Activated naive CD8-positive, alpha-beta T cell treated with anti-CD3 and anti-CD28 coated beads, Interleukin-2, amount 10 ng/mL, durations not matched to agents 7 days and 5 days (primary cell): ENCODE measurements at places on chromosomes 7 and 10.
A peak's percentile ranks its signal among the peaks of the same experiment; 100 is the strongest.

DNA sequence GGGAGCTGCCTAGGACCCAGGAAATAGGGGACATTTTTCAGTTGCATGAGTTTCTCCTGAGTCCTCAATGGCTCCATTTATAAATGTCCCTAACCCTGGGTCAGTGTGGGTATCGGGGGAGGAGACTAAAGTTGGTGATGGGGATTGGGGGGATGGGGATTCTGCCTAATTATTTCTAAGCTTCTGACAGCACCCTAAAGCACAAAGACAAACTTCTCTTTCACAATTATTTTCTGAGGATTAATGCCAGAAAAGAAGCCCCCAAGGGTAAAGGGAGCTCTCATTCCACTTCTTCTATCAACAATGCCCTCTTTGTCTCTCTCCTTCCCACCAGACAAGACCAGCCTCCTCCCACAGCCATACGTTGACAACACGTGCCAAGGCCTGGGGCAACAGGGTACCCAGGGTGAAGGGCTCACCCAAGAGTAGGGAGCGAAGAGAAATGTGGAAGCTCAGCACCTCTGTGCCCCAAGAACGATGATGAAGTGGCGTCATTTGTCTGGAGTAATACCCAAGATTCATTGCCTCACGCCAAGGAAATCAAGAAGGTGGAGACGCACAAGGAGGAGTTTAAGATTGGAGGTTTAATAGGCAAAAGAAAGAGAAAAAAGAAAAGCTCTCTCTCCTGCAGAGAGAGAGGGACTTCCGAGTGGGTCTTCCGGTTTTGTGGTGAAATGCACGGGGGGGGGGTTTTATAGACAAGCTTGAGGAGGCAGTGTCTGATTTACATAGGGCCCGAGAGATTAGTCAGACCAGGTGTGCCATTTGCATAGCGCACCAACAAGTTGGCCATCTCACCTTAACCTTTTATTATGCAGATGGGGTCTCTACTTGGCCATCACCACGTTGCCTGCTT is 14.4 kb upstream of the GJC3 start:
- DNase-seq: no peak
- H3K36me3 ChIP-seq: no peaks in the 10 kb centered on the region
- peaks cover 4% of the 10 kb centered on the region for H3K4me1 ChIP-seq
- peaks cover 3% of the 10 kb centered on the region for H3K27me3 ChIP-seq
- H3K27ac ChIP-seq: no peak overlapping the region
- H3K4me3 ChIP-seq: peak overlapping the region; percentile 20

DNA sequence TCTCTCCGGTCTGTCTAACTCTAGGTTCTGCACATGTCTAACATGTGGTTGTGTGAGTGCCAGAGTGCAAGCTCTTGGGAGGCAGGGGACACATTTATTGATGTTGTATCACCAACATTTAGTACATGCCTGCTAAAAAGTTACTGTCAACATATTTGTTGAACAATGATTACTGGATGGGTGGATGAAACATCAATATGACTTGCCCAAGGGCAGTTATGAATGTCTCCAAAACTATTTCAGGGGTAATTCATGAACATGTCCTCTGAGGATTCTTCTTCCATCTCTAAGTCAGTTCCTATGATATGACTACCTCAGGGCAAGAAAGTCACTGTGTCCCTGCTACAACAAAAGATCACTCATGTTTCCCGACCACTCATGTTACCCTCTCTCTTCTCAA is 91.3 kb upstream of the STEAP1B start:
- H3K36me3 ChIP-seq: peaks cover 12% of the 10 kb centered on the region
- peaks cover 54% of the 10 kb centered on the region for H3K27me3 ChIP-seq
- DNase-seq: no peak
- peaks cover 14% of the 10 kb centered on the region for H3K4me1 ChIP-seq

GRCh38 chr10:116800286-116800929 is 48.9 kb upstream of the ENO4 start:
- H3K4me1 ChIP-seq: peaks cover 4% of the 10 kb centered on the region
- H3K27ac ChIP-seq: no peak overlapping the region
- peaks cover 2% of the 10 kb centered on the region for H3K27me3 ChIP-seq
- no peaks in the 10 kb centered on the region for H3K36me3 ChIP-seq
- no peak overlapping the region for H3K4me3 ChIP-seq
- no peak for DNase-seq

DNA sequence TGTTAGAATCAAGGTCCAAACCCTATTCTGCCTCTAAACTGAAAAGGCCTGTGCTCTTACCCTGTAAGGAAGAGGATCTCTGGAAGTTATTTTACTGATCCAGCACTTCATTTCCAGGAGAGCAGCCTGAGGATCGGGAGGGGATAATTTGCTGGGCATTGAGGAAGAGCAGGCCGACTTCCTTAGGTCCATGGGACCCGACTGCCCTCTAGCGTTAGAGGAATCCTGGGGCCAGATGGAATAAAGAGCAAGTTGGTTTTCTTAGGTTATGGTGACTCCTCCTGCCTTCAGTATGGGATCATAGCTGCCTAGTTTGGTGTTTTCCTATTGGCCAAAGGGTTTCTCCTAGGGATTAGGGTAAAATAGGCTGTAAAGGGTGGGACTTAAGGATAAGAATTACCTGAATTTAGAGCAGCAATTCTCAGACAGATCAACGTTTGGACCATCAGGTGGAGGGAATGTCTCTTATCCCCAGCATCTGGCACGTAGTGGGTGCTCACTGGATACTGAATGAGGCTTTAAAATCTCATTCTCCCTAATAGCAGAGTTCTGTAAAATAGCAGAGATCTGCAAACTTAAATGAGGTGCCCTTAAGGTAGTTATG is 40.0 kb upstream of the SORBS1 start:
- peak; percentile 40 for DNase-seq
- H3K36me3 ChIP-seq: peaks cover 1% of the 10 kb centered on the region
- no peaks in the 10 kb centered on the region for H3K4me1 ChIP-seq
- H3K27me3 ChIP-seq: peaks cover 10% of the 10 kb centered on the region
- no peak overlapping the region for H3K4me3 ChIP-seq
- no peak overlapping the region for H3K27ac ChIP-seq

GRCh38 chr7:38171623-38172391 is 6.2 kb upstream of the STARD3NL start:
- peaks cover 7% of the 10 kb centered on the region for H3K27me3 ChIP-seq
- H3K4me1 ChIP-seq: peaks cover 2% of the 10 kb centered on the region
- H3K27ac ChIP-seq: no peak overlapping the region
- no peaks in the 10 kb centered on the region for H3K36me3 ChIP-seq
- no peak for DNase-seq

GRCh38 chr7:4725850-4726450 is 43.9 kb downstream of the FOXK1 start:
- H3K36me3 ChIP-seq: peaks cover 4% of the 10 kb centered on the region
- H3K27ac ChIP-seq: peak overlapping the region; percentile 92
- H3K4me1 ChIP-seq: peaks cover 32% of the 10 kb centered on the region

GRCh38 chr7:20456701-20457100 is 126.0 kb downstream of the ITGB8 start:
- no peak overlapping the region for H3K4me3 ChIP-seq
- H3K36me3 ChIP-seq: no peaks in the 10 kb centered on the region
- H3K27ac ChIP-seq: no peak overlapping the region
- H3K27me3 ChIP-seq: no peaks in the 10 kb centered on the region
- no peak for DNase-seq

DNA sequence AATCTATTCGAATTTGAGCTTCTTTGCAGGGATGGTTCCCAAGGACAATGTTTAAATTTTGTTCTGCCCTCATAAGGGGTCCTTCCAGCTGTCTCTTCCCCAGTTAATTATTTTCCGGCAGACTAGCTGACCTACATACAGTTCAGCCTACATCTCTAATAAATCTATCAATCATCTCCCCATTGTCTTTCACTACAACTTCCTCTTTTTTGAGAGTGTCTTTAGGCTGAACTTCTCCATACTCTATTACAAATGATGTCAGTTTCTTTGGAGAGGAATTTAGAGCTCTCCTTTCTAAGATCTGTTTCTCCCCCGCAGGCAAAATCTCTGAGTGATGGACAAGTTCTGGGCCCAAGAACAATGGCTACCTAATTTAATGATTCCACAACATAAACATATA is 122.2 kb downstream of the PCLO start:
- DNase-seq: no peak
- H3K4me1 ChIP-seq: no peaks in the 10 kb centered on the region
- H3K36me3 ChIP-seq: no peaks in the 10 kb centered on the region
- H3K27ac ChIP-seq: no peak overlapping the region

DNA sequence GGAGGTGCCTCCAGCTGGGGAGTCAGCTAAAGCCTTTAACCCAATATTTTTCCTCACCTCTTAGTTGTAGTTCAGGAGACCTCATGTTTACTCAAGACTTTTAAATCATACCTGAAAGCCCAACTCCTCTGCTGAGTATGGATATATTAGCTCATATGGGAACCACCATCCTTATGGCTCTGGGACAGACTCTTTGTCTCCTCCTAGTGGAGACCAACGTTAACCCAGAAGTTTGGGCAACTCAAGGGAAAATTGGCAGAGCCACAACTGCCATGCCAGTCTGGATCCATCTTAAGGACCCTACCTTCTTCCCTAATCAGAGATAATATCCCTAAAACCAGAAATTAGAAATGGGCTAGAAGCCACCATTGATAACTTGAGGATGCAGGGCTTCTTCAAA is 80.8 kb downstream of the TMEM106B start:
- no peak overlapping the region for H3K27ac ChIP-seq
- DNase-seq: no peak
- H3K4me3 ChIP-seq: no peak overlapping the region
- peaks cover 10% of the 10 kb centered on the region for H3K36me3 ChIP-seq
- H3K4me1 ChIP-seq: no peaks in the 10 kb centered on the region

DNA sequence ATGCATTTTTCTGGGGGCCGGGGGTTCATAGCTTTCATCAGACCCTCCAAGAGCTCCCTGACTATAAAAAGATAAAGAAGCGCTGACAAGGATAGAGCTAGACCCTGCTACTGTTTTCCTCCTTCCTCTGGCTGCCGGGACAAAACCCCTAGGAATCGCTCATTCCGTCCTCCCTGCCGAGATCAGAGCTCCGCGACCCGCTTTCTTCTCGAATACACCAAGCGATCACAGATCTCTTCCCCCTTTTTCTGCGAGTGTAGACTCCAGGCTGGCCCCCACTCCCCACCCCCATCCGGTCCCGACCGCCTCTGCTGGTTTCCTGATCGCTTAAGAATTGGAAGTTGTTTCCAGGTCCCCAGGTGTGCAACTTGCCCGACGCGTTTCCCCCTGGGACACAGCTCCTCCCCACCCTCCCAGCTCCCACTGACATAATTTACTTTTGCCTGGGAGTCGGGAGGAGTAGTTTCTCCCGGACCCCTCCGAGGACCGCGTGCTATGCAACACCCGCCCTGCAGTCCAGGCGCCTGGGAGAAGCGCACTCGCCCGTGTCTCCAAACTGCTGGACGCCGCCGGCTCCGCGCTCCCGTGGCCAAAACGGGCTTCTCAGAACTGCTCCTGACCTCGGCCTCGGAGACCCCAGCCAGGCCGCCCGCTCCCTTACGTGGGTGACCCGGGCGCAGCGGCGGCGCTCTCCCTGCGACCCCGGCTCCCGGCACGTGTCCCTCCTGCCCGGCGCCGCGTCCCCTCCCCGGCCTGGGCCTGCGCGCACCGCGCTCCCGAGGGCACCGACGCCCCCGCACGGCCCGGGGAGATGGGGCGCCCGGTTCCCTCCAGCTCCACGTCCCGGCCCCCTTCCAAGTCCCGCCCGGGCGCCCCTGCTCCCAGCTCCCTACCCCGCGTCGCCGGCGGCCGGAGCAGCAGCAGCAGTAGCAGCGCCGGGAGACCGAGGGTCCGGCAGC is 552 bp downstream of the IL15RA start:
- H3K4me3 ChIP-seq: peak overlapping the region; percentile 99
- H3K36me3 ChIP-seq: peaks cover 9% of the 10 kb centered on the region

DNA sequence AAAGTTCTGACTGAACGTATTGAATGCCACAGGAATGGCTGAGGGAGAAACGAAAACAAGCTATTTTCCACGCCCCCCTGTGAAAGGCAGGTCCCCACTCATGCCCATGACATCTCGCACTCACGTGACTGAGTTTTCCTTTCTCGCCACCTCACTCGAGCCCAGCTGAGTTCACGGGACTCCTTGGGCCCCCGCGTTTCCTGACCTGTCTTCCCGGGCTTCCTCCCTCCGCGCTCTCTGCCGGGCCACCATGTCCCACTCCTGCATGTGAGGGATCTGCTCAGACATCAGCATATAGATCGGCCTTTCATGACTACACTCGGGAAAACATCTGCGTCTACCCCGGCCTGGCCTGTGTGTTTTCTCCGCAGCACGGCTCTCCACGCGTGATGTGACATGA is 226.0 kb upstream of the ADARB2 start:
- H3K4me1 ChIP-seq: no peaks in the 10 kb centered on the region
- H3K27me3 ChIP-seq: no peaks in the 10 kb centered on the region
- no peak overlapping the region for H3K27ac ChIP-seq

- H3K36me3 ChIP-seq: peaks cover 12% of the 10 kb centered on the region
- H3K4me1 ChIP-seq: peaks cover 37% of the 10 kb centered on the region
- no peak overlapping the region for H3K27ac ChIP-seq
- DNase-seq: no peak
- H3K4me3 ChIP-seq: no peak overlapping the region
Observed at GRCh38 chr10:102752266-102752930, 8.7 kb downstream of the WBP1L start.

DNA sequence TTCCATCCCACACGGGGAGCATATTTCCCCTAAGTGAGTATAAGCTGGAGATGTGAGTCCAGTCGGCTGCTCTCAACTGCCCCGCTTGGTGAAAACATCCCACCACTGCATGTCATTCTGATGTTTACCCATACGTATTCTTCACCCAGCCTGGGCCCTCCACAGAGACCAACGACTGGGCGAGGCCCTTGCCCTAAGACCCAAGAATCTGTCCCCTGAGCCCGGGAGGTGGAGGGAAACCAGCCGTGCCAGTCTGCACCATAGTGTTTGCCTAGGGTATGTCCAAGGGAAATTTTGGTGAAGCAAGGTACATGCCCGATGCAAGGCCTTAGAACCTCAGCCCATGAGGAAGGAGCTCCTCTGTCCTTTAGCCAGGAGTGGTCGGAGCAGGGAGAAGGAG is 67.9 kb downstream of the RGS10 start:
- peaks cover 6% of the 10 kb centered on the region for H3K27me3 ChIP-seq
- peaks cover 2% of the 10 kb centered on the region for H3K36me3 ChIP-seq
- peaks cover 23% of the 10 kb centered on the region for H3K4me1 ChIP-seq
- DNase-seq: no peak

DNA sequence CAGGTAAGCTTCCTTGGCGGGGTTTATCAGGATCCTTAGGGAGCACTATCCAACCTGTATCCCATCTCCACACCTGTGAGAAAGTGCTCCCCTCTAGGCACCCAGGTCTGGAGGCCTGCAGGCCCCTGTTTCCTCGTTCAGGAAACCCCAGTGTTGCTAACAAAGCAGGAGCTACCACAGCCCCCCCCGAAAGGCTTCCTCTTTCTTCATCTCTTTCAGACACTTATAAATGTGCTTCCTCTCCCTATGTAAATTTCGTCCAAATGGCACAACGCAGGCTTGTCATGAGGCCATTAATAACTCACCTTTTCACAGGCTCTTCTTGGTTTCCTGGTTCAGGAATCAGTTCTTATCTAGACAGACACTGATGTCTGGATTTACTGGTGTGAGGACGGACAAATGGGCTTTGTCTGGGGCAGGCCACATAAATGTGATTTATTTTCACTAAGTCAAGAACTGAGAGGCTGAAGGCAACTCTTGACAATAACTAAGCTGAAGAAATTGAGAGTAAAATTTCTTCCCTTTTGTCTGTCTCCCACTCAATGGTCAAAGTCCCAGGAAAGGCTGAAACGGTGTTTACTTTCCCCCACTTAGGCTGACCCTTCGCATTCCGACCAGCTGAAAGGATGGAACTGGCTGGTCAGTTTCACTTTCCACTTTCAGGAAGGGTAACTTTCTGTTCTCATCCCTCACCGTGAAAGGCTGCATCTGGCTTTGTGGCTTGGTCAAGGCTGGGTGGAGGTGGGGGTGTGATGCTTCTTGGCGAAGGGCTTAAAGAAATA is 46.8 kb downstream of the PIK3AP1 start:
- H3K4me1 ChIP-seq: peaks cover 29% of the 10 kb centered on the region
- peak overlapping the region; percentile 79 for H3K27ac ChIP-seq
- no peaks in the 10 kb centered on the region for H3K36me3 ChIP-seq
- no peak for DNase-seq
